ENCODE measurements at places on chromosomes 16 and 17.

DNA sequence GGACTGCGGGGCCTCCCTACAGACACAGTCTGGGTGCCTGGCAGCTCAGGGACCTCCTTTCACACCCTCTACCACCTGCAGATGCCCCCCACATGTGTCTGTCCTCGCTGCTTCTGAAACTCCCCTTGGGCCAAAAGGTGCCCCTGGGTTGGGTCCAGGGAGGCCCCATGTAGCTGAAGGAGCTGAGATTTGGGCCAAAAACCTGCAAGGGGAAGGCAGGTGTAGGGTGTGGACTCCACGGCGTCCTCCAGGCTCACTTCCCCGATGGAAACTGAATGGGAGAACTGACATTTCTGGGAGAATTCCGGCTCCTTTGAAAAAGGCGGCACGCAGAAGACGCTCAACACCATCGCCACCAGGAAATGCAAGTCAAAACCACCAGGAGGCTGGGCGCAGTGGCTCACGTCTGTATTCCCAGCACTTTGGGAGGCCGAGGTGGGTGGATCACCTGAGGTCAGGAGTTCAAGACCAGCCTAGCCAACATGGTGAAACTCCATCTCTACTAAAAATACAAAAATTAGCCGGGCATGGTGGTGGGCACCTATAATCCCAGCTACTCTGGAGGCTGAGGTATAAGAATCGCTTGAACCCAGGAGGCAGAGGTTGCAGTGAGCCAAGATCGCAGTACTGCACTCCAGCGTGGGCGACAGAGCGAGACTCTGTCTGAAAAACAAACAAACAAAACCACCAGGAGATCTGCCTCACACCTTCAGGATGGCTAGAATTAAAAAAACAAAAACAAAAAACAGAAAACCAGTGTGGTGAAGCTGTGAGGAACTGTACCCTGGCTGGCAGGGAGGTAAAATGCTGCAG, 13.2 kb upstream of the BAIAP2 start:
- DNase-seq, result no peak

- DNase-seq, result peak; percentile 62
Observed at GRCh38 chr17:42273474-42274252, 2.5 kb downstream of the STAT5B start.

DNA sequence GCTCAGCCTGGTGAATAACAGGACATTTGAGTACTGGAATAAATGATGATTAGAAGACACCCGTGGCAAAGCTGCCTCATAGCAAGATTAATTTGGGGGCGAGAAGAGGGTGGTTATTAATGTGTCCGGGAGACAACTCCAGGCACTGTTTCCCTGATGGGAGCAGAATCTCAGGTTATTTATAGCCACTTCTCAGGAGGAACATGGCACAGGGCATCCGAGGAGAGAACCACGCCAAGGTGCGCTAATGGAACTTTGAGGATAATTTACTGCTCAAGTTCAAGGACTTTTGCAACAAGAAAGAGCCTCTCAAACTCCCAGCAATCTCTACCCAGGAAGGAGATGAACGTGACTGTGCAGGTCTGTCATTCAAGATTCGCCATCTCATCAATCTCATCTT, 362.5 kb upstream of the ERCC4 start:
- DNase-seq, result no peak

DNA sequence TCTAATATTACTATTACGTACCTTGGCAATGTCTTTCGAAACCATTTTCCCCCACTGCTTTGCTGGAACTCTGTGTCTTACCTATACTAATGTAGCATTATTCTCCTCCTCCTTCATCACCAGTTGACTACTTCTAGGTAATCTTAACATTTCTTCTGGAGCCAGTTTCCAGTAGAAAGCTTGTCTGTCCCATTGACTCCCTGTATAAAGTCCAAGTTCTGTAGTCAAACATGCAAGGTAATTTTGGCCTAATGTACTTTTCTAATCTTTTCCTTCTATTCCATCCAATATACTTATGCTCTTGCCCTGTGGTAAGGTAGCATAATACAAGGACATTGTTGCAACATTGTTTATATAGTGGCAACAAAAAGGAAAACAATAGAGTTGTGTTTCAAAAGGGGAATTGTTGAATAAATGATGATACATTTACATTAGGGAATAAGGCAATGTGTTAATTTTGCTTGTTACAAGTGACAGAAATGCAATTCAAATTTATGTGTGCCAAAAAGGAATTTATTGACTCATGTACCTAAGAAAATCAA, 27.9 kb downstream of the OMG start:
- DNase-seq, result no peak

GRCh38 chr16:81409016-81409556, 35.5 kb upstream of the CMIP start:
- no peak for DNase-seq

GRCh38 chr17:71437166-71437565, 683.7 kb upstream of the SOX9 start:
- DNase-seq, result no peak
